Mesenteric fat pad (tissue), 1 donor: ENCODE measurements at places on chromosomes 6 and 20.

DNA sequence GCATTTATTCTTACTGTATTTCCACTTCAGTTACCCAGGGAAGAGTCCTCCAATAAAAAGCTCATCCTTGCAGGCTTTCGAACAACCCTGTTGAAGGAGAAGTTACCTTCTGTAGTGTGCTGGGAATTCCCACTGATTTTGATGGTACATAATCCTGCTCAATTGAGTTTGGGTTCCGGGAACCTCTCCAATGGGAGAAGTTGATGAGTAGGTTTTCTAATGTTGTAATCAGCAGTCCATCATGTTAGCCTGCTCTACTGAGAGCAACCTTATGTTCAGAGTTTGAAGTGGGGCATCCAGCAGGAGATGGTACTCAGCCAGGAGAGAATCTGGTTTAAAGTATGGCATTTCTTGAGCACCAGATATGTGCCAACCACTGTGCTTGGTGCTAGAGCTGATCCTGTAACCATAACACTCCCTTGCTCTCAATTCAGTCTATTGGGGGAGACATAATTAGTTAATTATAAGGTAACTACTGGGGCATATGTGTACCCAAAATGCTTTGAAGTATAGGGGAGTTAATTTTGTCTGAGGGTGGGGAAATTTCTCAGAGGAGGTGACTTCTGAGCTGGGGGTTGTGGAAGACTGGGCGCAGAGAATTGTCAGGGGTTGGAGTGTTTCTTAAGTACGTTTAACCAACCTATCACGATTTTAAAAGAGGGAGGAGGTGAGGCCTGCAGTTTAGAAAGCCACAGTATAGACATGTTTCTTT lies 2.1 kb downstream of the TOP1 start:
- no peak for DNase-seq

DNA sequence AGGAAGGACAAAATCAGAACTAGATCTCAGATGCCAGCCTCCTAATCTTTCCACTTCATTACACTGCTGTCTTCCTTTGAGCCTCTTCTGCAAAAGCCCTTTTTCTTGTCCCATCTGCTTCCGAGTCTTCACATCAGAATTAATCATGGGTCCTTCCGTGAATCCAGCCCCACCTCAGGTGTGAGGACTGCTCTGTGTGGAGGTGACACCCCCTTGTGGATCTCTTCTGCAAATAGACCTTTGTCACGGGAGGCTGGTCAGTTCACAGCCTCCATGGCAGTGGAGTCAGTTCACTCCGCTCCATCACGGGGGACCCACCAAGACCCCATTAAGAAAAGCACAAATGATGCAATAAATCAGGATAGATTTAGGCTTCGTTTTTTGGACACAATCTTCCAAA lies 171.1 kb downstream of the ADAT2 start:
- no peak for DNase-seq

- no peak for DNase-seq
These were observed 476 bp downstream of the SNRPC start for GRCh38 chr6:34757687-34758274.

DNA sequence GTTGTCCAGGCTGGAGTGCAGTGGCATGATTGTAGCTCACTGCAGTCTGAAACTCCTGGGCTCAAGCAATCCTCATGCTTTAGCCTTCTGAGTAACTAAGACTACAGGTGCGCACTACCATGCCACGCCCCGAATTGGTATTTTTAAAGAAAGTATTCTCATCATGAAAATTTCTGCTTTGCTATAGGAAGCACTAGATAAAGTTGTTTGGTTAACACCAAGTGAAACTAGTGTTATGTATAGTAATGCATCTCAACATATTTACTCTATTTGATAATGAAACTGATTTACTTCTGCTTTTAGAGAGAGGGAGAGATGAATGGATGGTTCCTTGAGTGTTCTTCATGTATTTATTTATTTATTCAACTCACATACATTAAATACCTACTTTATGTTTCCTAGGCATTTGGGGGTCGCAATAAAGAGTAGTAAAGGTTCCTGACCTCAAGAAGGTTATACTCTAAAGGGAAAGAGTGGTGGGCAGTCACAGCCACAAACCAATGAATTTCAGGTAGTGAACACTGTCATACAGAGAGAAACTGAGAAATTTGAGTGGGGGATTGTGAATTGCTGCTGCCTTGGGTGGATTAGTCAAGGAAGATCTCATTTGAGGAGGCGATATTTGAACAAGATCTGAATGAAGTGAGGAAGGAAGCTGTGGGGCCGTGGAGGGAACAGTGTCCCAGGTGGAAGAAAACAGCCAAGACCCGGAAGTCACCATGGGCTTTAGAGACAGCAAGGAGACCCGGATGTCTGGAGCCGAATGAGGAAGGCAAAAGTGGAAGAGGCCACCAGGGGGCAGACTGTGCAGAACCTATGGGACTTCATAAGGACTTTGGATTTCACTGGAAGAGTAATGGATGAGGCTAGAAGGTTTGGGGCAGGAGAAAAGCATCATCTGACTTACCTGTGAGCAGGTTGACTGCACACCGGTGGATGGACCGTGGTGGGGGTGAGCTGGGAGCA lies 185.6 kb downstream of the TSHZ2 start:
- no peak for DNase-seq

DNA sequence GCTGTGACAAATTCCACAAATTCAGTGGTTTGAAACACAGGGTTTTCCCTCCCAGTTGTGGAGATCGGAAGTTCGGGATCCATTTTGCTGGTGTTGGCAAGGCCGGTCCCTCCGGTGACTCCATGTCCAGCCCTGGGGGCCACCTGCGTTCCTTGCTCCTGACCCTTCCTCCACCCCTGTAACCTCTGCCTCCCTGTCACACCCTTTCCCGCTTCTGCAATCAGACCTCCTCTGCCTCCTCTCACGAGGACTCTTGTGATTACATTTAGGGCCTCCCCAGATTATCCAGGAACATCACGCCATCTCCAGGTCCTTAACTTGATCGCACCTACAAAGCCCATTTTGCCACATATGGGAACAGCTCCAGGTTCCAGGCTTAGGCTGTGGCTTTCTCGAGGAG lies 12.5 kb downstream of the RPS6KA2 start:
- no peak for DNase-seq

DNA sequence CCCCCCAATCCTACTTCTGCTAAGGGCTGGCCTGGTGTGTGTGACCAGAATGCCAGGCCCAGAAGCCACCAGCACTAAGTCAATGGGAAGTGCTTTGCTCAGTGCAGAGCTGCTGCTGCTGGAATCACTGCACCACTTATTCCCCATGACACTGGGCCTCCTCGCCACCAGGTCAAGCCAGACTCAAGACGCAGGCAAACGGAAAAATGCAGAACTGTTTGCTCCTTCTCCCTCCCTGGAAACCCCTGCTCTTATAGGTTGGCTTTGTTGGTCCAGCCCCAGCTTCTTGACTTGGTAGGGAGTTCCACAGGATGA lies 121.9 kb downstream of the PHACTR3 start:
- peak; percentile 45 for DNase-seq

- DNase-seq, result no peak
These were observed 85.8 kb downstream of the LYRM4 start for GRCh38 chr6:5174756-5175549.

- no peak for DNase-seq
These were observed 11.9 kb downstream of the SLX4IP start for GRCh38 chr20:10447028-10447427.

DNA sequence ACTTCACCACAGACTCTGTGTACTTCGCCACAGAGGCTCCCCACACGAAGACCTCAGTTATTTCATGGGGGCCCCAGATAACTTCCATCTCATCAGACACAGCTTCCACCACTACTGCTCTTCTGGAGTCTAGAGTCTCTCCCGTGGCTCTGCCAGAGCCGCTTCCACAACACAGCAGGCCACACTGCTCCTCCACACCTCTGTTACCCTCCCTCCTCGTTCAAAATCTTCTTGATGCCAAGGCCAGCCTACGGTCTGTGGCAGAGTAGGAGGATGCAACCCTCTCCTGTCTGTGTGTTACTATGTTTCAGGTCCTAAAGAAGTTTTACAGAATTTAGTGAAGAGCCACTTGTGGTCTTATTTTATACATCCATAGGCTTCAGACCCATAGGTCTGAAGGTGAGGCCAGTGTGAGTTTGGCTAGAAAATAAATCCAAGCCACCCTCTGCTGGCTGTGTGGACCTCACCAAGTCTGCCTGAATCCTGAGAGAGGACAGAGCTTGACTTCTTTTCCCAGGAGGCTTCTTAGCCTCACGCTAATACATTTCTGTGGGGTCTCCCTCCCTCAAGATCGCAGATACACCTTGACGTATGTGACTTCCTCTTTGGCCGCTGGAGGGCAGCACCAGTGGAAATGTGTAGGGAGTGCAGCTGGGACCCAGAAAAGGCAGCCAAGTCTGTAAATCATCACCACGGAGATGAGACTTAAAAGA lies 197.7 kb downstream of the FAXC start:
- DNase-seq, result no peak

GRCh38 chr6:53979468-53980067 lies 131.7 kb upstream of the MLIP start:
- no peak for DNase-seq

DNA sequence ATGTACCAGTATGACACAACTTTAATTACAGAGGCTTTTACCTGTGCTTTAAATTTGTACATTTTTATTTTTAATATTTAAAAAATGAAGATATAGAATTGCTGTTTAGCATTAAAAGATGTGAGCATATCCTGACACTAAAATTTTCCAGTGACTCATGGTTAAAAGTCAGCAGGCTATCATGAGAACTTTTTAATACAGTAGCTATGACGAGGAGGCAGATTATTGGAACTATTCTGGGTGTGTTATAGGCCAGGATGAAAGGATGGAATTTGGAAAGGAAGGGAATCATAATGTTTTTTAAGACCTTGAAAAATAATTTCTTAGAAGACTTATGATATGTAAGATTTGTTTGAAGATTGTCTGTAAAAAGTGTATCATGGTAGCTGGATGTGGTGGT lies 91.0 kb downstream of the GFRA4 start:
- DNase-seq, result no peak

- DNase-seq, result no peak
These were observed 135.5 kb upstream of the TNFAIP3 start for GRCh38 chr6:137731600-137731959.

GRCh38 chr6:22699151-22699550 lies 129.8 kb downstream of the HDGFL1 start:
- DNase-seq, result no peak

GRCh38 chr20:18513208-18513607 lies 5.5 kb downstream of the SEC23B start:
- DNase-seq, result no peak

- DNase-seq, result no peak
These were observed 40.2 kb upstream of the TRAM2 start for GRCh38 chr6:52617087-52617486.

GRCh38 chr20:52684176-52684575 lies 288.0 kb upstream of the TSHZ2 start:
- DNase-seq, result no peak

DNA sequence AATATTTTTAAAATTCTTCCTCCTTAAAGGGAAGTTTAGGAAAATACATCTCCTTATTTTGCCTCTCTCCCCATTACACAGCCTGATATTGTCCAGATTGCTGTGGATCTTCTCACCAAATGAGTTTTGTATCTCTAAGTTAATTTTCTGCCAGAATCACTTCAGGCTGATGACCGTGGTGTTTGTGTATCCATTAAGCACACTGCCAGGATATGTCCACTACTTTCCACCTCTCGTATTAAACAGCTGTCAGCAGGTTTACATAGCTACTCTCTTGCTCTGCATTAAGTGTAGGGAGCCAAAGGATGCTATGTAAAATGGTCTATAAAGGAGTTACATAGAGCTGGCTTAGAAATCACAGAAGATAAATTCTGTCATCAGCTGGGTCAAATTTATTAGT lies 201.1 kb downstream of the ZFAND3 start:
- DNase-seq, result no peak

GRCh38 chr20:20085812-20086211 lies 33.5 kb downstream of the CFAP61 start:
- no peak for DNase-seq

- no peak for DNase-seq
These were observed 32.7 kb upstream of the PROKR2 start for GRCh38 chr20:5349448-5349847.

GRCh38 chr6:121651420-121651819 lies 216.0 kb downstream of the GJA1 start:
- no peak for DNase-seq

GRCh38 chr6:170013815-170014214 lies 262.4 kb downstream of the ERMARD start:
- no peak for DNase-seq

- no peak for DNase-seq
These were observed 15.6 kb downstream of the PDSS2 start for GRCh38 chr6:107443608-107444267.

DNA sequence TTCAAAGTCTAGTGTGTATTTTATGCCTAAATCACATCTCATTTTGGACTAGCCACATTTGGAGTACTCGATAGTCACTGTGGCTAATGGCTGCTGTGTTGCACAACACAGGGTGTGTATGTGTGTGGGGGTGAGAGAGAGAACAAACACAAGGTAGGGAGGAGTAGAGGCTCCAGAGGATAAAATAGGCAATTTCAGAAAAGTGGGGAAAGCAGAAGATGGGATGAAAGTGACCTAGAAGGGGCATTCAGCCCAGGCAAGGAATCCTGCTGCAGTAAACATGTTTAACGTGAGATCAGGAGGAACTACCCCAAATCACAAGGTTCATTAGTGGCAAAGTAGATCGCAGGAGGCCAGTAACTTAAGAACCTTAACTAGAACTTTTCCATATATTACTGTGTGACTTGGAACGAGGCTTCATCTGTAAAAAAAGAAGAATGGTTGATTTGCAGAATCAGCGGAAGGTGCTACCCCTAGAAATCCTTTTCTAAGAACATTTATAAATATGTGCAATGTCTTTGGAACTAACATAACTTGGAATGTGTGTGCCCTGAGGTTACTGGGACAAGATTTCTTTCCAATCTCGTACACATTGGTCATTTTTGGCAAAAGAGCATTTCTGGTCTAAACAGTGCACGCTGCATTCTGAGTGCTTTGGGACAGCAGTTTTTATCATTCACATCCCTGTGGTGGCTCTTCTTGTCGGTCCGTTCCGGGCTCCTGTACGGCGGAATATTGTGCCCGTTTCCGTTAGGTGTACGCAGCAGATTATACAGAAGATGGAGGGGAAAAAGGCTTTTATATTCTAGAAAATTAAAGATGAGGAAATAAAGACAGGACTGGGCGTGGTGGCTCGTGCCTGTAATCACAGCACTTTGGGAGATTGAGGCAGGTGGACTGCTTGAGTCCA lies 2.6 kb downstream of the DUSP22 start:
- DNase-seq, result no peak

DNA sequence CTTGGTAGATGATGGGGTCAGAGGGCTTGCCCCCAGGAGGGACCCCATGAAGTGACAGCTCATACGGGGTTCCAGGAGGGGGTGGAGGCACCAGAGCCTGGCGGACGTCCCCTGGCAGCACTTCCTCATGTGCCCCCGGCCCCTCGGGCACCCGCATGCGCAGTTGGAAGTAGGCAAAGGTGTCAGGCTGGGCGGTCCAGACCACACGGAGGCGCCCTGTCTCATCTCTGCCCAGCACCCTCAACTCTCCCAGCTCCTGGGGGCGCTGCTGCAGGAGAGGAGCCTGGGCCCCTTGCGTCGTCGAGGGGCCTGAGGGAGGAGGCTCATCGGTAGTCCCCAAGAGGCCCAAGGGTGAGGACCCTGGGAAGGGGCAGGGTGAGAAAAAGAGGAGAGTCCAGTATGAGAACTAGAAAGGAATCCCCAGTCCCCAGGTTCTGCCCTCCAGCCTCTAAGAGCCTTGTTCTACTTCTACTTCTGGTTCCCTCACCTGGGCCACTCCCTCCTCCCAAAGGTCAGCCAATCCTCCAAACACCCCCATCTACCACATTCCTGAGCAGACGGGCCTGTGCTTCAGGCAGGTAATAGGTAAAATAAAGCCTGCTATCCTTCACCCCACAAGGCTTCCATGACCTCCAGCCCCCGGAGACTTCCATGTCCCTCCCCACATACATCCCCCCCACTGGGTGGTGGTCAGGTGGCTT lies 23.2 kb downstream of the TNXB start:
- no peak for DNase-seq
